Hematopoietic multipotent progenitor cell treated with erythropoietin and hydrocortisone succinate and interleukin-3 and kit ligand, for 17 days (in vitro differentiated cells): ENCODE measurements at places on chromosomes 4 and X.

- DNase-seq = no peak
These were observed 651.8 kb downstream of the C4orf33 start for GRCh38 chr4:129747756-129748155.

GRCh38 chr4:24836661-24837242 lies 41.4 kb downstream of the SOD3 start:
- DNase-seq = no peak

- no peak for DNase-seq
These were observed 89.4 kb downstream of the IRF2 start for GRCh38 chr4:184384810-184385557.

GRCh38 chr4:145867406-145867805 lies 71.2 kb downstream of the ZNF827 start:
- no peak for DNase-seq

DNA sequence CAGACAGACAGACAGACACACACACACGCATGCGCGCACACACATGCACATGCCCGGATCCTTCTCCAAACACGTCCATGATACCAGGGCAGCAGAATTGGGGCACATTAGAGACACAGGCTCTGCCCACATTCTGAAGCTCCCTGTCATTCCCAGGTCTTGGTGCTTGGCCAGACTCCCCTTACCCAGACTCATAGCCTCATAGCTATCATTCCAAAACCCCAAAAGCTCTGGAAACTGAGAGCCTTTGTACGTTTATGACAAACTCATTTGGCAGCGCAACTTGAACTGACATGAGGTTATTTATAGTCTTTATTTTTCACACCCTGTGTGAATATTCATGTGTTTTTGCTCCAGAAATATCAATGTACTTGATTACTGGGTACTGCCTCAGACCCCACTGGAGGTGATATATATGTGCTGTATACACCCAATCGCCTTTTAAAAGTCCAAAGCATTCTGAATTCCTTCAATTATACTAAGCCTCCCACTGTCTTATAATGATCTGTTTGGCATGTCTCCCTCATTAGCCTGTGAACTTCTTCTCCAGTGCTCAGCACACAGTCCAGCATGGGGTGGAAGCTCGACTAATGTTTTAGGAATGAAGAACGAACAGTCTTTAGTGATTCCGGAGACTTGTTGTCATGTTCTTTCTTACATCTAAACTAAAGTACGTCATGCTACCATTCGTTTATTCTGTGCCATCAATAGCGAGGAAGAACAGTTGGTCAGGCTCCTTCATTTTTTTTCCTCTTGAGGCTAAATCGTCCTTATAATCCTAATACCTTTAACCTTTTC lies 45.0 kb downstream of the RTL9 start:
- peak; percentile 31 for DNase-seq

DNA sequence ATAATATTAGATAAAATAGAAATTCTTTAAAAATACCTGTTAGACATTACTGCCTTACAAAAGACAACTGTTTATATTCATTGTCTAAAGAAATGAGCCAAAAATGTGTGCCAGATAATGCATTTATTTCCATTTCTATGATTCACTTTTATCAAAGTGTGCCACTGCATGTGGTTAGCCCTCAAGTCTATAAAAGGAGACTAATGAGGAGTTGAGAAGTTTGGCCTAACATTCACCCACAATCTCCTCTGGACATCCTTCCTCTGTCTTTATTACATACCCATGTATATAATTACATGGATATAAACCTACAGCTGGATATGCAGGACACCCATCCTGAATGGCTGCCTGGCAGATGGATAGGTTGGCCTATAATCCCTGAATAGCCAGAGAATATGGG lies 42.6 kb upstream of the PDE5A start:
- DNase-seq = no peak

- DNase-seq = peak; percentile 41
These were observed 3.1 kb upstream of the SFRP2 start for GRCh38 chr4:153791746-153792617.

DNA sequence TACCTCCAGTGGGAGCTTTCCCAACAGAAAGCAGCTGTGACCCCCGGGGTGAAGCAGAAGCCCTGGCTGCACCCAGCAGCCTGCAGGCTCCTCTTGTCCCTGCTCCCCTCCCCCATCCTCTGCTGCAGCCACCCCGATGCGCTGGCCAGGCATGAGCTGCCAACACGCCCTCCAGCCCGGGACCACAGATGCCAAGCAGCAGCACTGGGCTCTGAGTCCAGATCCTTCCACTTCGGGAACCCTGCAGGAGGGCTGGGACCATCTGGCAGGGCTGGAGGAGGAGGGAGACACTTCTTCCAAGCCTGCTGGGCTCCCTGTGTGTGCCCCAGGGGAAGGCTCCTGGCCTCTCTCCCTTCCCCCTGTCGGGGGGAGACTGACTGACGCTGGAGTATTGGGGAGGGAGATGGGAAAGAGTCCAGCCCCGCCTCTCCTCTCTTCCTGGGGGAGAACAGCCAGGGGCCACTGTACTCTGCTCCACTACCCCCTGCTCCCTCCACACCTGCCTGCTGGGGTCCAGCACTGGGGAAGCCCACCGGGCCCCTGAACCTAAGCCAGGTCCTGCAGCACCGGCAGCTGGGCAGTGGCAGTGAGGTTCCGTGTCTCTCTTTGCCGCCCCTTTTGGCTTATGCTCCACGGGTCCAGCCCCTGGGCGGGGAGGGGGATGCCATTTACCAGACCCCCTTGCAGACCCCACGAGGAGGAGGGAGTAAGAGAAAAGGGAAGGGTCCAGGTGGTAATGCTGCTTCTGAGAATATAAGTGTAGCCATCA lies 55.7 kb downstream of the PPP2R2C start:
- no peak for DNase-seq

DNA sequence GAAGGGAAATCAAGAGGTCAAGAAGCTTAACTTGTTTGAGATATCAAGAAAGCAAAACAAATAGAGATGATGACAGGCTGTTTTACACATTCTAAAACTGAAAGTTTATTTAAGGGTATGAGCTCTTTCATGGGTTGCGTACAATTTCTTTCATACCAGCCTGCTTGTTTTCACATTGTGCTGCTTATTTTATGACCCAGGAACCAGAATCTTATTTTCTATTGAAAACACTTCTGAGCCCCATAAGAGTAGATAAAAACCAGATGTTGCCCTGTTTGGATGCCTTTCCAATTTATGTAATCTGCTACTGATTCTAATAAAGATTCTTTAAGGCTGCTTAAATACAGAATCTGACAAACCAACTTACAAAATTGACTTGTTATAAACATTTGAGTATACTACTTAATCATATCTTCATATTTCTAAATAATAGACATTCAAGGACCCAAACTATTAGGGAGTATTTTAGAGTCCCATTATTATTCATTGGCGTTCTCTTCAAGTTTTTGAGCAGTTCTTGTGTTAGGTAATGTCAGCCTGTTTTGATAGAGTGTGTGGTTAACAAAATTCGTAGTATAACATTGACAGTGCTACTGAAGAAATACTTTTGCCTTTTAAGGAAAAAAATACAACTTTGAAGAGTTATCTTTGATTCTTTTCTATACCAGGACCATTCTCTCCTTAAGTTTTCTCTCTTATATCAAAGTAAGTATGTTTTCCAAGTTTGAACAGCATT lies 74.4 kb downstream of the PDLIM5 start:
- no peak for DNase-seq

- DNase-seq = no peak
These were observed 199.2 kb upstream of the FAM9B start for GRCh38 chrX:9233141-9233540.

DNA sequence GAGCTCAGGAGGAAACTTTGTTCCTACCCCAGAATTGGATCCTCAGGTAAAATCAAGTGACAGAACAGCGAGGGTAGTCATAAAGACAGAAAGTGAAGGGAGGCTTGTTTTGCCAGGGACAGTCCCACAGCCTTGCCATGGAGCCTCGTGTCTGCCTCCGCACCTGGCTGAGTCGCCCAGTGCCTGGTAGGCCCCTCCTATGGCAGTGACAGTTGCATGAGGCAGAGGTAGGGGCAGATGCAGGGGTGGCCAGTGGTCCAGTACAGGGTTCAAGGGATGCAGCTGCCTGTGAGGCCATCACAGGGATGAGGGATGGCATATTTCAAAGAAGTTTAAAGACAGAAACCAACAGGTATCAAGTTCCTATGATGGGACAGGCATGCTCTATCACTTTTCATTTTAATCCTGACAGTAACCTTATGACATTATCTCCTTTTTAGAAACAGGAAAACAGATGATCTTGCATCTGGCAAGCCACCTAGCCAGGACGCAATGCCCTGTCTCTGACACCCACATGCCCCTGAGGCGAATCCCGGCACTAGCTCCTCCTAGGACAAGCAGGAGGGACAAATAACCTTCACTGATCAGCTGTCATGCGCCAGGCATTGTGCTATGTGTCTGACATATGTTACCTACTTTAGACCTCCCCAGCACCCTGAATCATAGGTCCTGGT lies 127.4 kb upstream of the ENPP6 start:
- DNase-seq = no peak

GRCh38 chrX:50206753-50207152 lies 2.2 kb downstream of the CCNB3 start:
- DNase-seq = no peak

DNA sequence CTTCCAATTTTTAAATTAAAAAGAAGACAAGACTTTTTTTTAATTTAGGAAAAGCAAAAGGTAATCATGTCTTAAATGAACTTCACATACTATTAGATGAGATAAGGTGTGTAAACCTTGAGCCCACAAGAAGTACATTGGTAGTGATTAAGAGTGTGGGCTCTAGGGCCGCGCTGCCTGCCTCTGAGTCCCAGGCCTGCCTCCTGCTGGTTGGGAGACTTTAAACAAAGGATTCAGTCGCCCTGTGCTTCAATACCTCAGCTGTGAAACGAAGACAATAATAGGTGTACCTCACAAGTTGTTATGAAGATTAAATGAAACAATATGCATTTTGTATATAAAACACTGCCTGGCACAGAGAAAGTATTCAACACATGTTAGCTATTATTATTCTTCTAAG lies 95.9 kb upstream of the MYOZ2 start:
- no peak for DNase-seq

- no peak for DNase-seq
These were observed 23.1 kb upstream of the TMEM184C start for GRCh38 chr4:147594107-147594506.

- DNase-seq = no peak
These were observed 27.6 kb downstream of the PRR32 start for GRCh38 chrX:126847143-126847542.

GRCh38 chrX:135544338-135544948 lies 24.0 kb downstream of the INTS6L start:
- DNase-seq = no peak

GRCh38 chr4:188714501-188714900 lies 575.3 kb downstream of the TRIML1 start:
- no peak for DNase-seq

- DNase-seq = no peak
These were observed 19.9 kb downstream of the GPKOW start for GRCh38 chrX:49103637-49104036.

GRCh38 chrX:1380672-1381233 lies 11.2 kb downstream of the SLC25A6 start:
- DNase-seq = no peak

GRCh38 chrX:106649523-106650428 lies 38.0 kb downstream of the RADX start:
- no peak for DNase-seq

GRCh38 chrX:129997086-129997485 lies 14.7 kb downstream of the BCORL1 start:
- DNase-seq = no peak

- DNase-seq = no peak
These were observed 35.8 kb upstream of the TNIP3 start for GRCh38 chr4:121199742-121200561.

- DNase-seq = no peak
These were observed 68.4 kb upstream of the IQCM start for GRCh38 chr4:149884046-149884445.

DNA sequence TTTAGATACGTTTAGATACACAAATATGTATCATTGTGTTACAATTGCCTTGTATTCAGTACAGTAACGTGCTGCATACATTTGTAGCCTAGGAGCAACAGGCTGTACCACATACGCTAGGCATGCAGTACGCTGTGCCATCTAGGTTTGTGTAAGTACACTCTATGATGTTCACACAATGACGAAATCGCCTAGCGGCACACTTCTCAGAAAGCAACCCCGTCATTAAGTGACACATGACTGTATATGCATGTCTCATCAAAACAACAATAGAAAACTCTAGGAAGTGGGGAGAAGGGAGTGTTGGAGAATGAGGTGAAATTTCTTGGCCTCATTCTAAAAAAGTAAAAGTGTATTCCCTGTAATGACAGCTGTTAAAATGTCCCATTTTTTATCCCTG lies 32.7 kb downstream of the CCDC149 start:
- DNase-seq = no peak

- no peak for DNase-seq
These were observed 21.2 kb downstream of the DOK7 start for GRCh38 chr4:3484057-3484973.

GRCh38 chrX:19064175-19064574 lies 58.1 kb downstream of the ADGRG2 start:
- DNase-seq = no peak

DNA sequence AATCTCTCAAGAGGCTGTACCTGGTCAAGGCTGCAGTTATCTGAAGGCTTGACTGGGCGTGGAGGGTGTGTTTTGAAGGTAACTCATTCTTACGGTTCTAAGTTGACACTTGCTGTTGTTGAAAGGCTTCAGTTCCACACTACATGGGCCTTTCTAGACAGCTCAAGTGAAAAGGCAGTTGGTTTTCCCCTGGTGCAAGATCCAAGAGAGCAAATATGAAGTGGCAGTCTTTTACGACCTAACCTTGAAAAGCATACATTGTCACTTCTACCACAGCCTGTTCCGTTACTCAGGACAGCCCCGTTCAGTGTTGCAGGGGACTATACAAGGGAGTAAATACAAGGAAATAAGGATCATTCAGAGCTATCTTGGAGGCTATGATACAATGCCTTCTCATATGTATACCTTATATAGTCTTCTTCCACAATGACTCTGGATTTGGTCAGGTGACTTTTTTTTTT lies 46.2 kb downstream of the PDS5A start:
- DNase-seq = no peak

GRCh38 chrX:50721764-50722521 lies 92.1 kb downstream of the SHROOM4 start:
- DNase-seq = no peak

DNA sequence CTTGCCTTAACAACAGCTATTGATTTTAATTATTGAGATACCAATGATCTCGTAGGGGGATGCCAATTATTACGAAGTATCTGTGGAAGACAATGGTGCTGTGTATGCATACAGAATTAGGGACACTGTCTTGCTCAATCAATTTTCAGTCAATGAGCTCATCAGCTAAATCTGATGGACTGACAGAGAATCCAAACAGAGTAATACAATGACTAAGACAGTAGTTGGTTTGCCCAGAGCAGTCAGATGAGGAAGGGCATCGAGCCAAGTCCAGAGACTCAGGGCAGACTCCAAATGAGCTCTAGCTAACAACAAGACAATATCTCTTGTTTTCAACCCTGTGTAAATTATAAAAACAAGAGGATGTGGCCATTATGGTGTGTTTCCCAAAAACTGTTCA lies 14.7 kb upstream of the GSX2 start:
- no peak for DNase-seq

DNA sequence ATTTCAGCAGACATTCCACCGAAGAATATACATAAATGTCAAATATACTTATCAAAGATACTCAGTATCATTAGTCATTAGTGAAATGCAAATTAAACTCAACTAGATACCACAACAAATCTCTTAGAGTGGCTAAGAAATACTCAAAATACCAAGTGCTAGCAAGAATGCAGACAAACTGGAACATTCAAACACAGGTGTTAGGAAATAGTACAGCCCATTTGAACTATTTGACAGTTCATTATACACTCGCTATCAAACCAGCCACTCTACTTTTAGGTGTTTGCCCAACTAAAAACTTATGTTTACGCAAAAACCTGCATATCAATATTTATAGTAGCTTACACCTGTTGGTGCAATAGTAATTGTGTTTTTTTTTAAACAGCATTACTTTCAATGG lies 8.8 kb downstream of the ADAM29 start:
- no peak for DNase-seq
